ENCODE measurements at places on chromosomes 7 and 10.

GRCh38 chr10:86960863-86961434, 2.5 kb downstream of the SNCG start:
- no peak for DNase-seq

- no peak for DNase-seq
Observed at GRCh38 chr7:146736446-146737190, 620.0 kb downstream of the CNTNAP2 start.

DNA sequence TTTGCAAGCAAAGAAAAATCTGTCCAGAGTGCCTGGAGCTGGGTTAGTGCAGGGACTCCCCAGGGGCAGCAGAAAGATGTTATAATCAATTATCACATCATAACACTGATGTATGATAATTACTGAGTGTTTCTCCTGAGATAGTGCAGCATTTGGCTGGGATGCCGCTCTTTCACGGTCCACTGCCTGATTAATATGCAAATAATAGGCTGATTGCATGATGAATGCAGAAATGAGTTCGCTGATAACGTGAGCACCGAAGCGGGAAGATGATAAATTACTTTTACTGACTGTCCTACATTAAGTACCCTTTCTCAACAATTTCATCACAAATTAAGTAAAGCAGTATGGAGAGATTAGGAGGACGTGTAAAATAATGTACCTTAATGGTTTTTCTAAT, 71.4 kb upstream of the SH2B2 start:
- DNase-seq, result no peak

- DNase-seq, result no peak
Observed at GRCh38 chr10:133457100-133457841, 3.5 kb downstream of the SCART1 start.

DNA sequence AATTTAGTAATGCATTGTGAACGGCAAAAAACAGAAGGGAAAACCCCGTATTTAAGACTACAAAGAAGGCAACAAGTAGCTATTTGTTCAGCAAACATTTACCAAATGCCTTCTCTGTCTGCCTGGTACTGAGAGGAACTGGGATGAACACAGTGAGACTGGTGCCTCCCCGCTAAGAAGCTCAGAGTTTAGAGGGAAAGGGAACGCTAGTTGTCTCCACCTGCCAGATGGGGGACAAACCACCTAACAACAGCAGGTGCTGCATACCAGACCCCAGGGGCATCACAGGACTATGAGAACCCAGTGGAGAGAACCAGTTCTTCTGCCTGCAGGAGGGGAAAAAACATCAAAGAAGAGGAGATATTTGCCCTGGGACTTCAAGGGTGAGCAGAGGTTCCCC, 147.1 kb downstream of the SLC25A13 start:
- DNase-seq, result no peak

DNA sequence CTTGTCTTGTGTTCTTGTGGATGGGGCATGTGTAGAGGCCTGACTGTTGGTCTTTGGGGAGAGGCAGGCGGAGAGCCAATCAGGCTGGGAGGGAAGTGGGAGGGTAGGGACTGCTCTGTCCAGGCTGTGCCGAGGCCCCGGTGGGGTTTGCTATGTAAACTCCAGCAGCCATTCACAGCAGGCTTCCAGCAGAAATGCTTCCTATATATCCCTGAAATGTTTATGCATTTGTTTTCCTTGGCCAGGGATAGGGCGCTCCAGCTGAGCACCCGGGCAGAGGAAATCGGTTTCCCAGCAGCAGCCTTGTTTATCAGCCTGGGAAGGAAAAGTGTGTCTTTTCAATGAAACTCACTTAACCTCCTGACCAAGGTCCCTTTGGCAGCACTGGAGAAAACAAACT, 18.3 kb upstream of the AQP1 start:
- DNase-seq, result no peak

- peak; percentile 59 for DNase-seq
Observed at GRCh38 chr7:92133737-92134270, 473 bp downstream of the CYP51A1 start.

DNA sequence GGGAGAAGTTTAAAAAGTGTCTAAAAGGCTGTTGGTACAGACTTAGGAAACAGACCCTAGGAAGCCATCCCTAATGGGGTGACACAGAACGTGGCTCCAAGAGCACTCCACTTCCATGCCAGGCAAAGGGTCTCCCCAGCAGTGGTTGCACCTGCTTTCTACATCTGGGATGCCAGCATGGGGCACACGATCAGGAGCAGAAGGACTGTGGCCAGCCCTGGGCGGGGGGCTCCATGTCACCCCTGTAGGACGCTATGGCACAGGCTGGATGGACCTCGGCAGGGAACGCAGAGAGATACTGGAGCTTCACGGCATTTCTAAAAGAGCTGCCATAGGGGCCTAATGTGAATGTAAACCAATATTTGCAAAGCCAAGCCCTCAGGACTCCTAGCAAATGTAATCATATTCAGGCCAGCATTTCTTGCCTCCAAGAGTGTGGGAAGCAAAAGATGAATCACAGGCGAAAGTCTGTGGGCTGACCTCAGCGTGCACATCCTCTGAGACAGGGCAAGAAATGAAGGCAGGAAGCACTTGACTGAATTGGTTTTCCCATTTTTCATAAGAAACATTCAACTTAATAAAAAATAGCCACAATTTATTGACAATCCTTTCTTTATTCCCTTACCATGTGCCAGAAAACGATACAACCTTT, 93.9 kb downstream of the ATXN7L1 start:
- DNase-seq, result no peak

- no peak for DNase-seq
Observed at GRCh38 chr7:50502001-50502684, 52.0 kb upstream of the FIGNL1 start.

GRCh38 chr10:13719425-13719824, 132.7 kb downstream of the PRPF18 start:
- no peak for DNase-seq

- DNase-seq, result no peak
Observed at GRCh38 chr7:122675621-122676020, 23.3 kb downstream of the RNF133 start.

DNA sequence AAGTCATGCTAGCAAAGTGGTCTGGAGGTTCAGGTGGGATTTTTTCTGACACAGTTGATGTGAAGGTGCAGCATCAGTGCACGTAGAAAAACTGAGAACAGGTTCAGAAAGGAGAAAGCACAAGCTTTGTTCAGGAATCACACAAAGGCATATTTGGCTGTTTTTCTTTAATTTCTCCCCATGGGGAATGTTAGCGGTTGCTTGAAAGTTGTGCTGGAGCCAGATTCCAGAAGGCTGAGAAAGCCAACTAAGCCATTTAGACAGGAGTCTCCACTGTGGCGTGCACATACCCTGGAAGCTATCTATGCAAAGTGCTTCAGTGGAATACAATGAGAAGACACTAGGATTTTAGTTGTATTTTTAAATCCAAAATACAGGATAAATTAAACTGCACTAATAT, 201.4 kb downstream of the PCLO start:
- no peak for DNase-seq

All from hematopoietic multipotent progenitor cell treated with erythropoietin and hydrocortisone succinate and interleukin-3 and kit ligand, for 15 days (in vitro differentiated cells).